ENCODE measurements at places on chromosomes 16 and 17. TPM values are rescaled to one million over a fixed set of nuclear protein-coding genes. Genes with fewer than 3 reads are reported as not detected.
A peak's percentile ranks its signal among the peaks of the same experiment; 100 is the strongest.

The RPUSD1 gene
- total RNA-seq: 70.0 TPM

The CCL16 gene
- total RNA-seq: not detected

The TP53TG3F gene
- not detected for total RNA-seq

The DLX4 gene
- total RNA-seq: 2.5 TPM

The PRR35 gene
- total RNA-seq: not detected

The CDH8 gene
- 8.2 TPM for total RNA-seq

The ZG16 gene
- total RNA-seq: not detected

The TIMP2 gene
- total RNA-seq: 257 TPM

- DNase-seq: no peak
Measured at GRCh38 chr16:12460064-12460392, 343.7 kb downstream of the CPPED1 start.

- no peak for DNase-seq
Measured at GRCh38 chr17:43636426-43636825, 25.3 kb downstream of the MEOX1 start.

- no peak for DNase-seq
Measured at GRCh38 chr16:10892782-10893318, 15.8 kb downstream of the CIITA start.

DNA sequence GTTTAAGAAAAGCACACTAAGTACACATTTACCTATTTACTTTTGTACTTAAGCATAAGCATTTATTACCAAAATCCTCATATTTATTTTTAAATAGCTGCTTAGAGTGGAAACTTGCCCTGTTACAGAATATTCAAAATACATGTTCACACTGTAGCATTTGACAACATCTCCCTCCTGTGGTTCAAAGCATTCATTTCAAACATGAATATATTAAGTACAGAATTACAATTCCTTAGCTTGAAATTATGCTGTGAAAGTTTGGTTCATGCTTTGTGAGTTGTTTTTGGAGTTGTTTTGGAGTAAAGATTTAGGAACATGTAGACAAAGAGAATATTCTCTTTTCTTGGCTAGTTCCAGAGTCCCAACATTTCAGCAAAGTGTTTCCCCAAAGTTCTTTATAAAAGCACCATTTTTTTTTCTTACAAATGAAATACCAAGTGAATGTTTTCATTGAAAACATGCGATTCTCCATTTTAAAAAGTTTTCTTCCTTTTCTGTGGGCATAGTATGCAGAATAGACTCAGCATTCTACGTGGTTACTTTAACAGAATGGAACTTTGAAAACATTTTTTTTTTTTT is 33.2 kb downstream of the TUBD1 start:
- peak; percentile 65 for DNase-seq

GRCh38 chr16:28062261-28062846 is 1.2 kb downstream of the GSG1L start:
- no peak for DNase-seq

DNA sequence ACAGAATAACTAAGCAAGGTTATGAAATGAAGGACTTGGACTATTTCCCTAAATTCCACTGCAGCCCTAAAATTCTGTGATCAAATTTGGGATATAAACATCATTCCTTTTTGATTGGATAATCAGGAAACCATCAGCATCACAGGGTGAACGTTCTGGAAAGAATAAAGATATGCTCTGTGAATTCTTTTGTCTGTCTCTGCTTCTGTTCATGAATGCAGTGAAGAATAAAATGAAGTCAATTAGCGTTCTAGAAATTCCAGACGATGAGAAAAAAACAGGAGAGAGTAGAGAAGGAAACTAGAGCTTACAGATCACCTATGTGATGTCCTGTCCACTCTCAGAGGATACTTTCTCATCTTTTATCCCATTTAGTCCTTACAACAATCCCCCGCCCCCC is 295.1 kb upstream of the SOX9 start:
- DNase-seq: no peak

- no peak for DNase-seq
Measured at GRCh38 chr17:71284032-71284755, 836.6 kb upstream of the SOX9 start.

- no peak for DNase-seq
Measured at GRCh38 chr17:62052765-62053338, 12.2 kb downstream of the MED13 start.

DNA sequence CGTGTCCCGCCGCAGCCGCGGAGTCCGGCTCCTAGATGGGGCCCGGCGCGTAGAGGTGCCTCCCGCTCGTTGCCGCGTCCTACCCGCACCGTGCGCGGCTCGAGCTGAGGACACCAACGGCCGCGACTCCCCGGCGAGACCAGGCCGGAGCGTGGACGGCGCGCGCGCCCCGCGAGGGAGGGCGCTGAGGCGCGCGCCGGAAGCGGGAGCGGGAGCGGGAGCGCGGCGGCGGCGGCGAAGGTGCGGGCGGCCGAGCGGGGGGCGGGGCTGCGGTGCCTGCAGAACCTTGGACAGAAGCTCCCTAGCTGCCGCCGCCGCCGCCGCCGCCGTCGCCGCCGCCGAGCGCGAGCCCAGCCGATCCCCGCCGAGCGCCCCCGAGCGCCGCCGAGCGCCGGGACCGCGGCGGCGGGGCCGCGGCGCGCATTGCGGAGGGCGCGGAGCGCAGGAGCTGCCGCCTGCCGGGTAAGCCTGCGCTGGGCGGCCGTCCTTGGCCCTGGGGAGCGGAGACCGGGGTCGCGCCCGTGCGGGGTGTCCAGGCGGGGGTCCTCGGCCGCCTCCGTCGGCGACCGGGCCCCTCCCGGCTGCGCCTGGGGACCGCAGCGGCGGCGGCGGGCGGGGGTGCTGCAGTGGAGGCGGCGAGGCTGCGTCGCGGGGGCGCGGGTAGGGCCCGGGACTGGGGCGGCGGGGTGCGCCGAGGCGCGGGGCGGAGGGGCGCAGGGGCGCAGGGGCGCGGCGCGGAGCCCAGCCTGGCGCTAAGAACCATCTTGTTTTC is at the start of gene CDK5R1:
Gene CDK5R1 (plus strand): TSS at position 293 of the 772 bp plus-strand sequence. CDS start 628 bp downstream, outside the sequence.
- peak; percentile 68 for DNase-seq

- DNase-seq: no peak
Measured at GRCh38 chr17:49610883-49611584, 35.4 kb downstream of the NXPH3 start.

- DNase-seq: no peak
Measured at GRCh38 chr17:36214918-36215317, 4.1 kb downstream of the CCL4L2 start.

- no peak for DNase-seq
Measured at GRCh38 chr17:62727916-62728672, 80.0 kb downstream of the MARCHF10 start.

DNA sequence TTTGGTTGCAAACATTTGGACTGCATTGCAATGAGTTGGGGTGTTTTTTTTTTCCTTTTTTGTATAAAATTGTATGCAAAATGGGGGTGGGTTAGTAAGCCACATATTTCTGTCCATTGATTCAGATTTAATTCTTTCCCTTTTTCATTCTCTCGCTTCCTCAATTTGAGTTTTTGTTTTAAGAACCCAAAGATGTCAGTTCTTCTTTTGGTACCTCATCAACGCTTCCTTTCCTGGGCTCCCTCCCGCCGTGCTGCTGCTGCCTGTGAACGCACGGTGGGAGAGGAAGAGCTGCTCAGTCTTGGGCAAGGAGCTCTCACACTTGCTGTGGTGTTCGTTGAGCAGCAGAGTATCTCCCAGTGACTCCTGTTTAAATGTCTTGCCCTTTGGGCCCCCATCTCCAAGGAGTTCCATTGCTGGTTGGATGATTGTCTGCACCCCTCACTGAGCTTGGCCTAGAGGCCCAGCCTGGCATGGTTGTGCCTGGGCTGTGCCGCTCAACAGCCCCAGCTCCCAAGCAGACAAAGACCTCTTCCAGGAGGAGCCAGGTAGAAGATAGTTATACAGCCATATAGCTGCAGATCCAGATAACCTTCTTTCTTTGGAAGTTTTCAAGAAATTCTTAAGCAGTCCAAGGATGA is 13.6 kb downstream of the UBFD1 start:
- DNase-seq: no peak

- DNase-seq: no peak
Measured at GRCh38 chr17:83064732-83065659, 14.4 kb upstream of the METRNL start.

DNA sequence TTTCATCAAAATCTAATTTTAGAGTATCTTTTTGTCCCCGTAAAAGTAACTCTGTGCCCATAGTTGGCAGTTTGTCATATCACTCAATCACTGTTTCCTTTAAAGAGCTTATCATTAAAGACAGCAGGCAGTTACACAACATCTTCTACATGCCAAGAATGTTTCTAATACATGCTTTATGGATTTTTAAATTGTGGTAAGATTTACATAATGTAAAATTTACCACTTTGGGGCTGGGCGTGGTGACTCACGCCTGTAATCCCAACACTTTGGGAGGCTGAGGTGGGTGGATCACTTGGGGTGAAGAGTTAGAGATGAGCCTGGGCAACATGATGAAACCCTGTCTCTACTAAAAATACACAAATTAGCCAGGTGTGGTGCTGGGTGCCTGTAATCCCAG is 687.2 kb downstream of the WWOX start:
- DNase-seq: no peak

- no peak for DNase-seq
Measured at GRCh38 chr16:30744183-30744582, 4.0 kb upstream of the PHKG2 start.

GRCh38 chr16:50393858-50394802 is 25.3 kb upstream of the BRD7 start:
- DNase-seq: no peak

All from A172 (cell line).